ENCODE measurements at places on chromosomes 12 and 14.

DNA sequence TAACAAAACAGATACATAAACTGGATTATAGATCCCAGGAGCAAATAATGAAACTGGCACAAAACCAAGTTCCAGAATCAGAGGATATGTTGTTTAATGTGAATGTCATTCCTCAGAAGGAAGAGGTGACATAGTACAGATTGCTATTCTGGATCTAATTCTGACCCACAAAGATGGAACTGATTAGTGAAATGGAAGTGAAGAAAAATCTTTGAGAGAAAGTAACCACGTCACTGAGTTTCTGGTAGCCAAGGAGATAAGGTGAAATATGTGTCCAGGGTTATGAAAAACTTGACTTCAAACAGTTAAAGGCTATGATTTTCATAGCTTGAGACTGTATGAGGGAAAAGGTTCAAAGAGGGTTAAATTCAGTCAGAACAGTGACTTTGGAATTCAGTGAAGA, 8.3 kb downstream of the OR10AD1 start:
- no peak for DNase-seq

DNA sequence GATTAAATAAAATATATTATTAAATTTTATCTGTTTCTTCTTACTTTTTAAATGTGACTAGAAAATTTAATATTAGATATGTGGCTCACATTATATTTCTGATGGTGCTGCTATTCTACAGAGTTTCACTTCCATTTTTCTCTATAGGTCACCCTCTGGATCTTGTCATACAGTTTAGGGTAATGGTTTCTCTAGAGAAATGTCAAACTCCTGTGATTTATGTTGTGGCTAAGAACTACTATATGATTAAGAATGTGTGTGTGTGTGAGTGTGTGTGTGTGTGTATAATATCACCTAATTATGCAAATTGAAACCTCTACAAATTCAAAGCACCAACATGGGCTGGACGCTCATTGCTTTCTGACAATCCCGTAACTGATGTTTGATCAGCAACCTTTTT, 325.9 kb downstream of the ADAMTS20 start:
- no peak for DNase-seq

- DNase-seq: no peak
Measured at GRCh38 chr12:49489154-49489553, 49.7 kb upstream of the KCNH3 start.

- DNase-seq: no peak
Measured at GRCh38 chr12:26431211-26431610, 235.8 kb downstream of the SSPN start.

GRCh38 chr12:67989184-67989920, at the start of gene IFNG-AS1:
IFNG-AS1 (plus strand) TSS chr12:67989447.
- DNase-seq: no peak

DNA sequence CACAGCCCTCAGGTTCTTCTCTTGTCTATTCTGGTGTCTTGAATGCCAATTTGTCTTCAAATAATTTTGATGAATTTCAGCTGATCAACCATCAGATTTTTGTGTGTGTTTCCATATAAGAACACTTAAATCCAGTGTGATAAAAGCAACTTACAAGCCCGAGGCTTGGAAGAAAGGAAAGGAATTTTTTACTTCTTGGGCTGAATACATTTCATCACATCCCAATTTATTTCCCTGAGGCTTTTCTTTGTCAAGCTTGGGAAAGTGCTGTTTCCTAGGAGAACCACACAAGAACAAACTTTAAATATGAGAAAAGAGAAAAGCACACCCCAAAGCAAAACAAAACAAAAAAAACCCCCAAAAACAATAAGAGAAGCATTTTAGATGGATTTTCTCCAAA, 26.6 kb downstream of the GPRC5D start:
- DNase-seq: no peak

DNA sequence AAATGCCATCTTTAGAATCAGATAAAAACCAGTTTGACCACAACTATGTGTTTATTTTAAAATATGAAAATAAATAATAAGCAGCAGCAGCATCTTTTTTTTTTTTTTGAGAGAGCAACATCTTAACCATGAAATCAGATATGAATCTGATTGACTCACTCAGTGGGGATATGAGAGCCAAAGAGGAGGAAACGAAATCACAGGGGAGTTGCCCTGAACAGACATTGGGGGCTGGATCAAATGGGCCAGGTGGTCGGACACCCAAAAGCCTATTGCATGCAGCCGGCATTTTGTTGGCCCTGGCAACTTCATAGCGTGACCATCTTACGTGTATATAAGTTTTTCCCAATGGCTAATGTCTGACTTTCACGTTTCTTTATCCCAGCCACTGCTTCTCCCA, 321.1 kb downstream of the NPAS3 start:
- no peak for DNase-seq

DNA sequence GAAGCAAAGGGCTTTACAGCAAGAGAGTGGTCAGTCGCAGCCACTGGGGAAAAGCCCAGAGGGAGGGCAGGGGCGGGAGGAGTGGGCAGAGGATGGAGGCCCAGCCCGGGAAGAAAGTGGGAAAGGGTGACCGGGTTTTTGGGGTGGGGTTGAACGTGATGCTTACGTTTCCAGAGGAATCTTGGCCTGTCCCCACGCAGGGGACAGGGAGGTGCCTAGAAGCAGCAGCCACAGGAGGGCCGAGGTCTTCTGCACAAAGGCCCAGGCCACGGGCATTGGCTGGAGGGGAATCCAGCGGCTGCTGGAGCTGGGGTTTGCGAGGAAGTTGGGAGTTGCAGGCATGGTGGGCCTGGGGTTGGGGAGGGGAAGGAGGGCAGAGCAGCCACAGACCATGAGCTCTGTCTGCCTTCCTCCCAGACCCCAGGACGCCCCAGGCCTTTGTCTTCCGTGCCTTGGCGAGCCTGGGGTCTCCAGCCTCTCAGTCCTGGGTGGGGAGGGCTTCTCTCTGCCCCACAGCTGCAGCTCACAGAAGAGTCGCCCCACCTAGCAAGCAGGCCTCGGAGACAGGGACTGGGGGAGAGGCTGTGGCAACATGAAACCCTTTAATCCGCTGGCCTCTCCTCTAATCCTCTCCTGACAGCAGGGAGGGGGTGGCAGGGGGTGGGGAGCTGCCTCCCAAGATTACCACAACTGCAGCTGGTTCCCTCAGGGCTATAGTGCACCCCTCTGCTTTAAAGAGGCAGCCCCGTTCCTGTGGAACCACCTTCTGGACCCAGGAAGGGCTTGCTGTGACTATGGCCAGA, at the start of gene CACNA2D4:
Gene CACNA2D4, minus strand, starts transcription at position 572 of the 803 bp plus-strand sequence. Its CDS starts 179 bp downstream, at position 393.
- peak; percentile 47 for DNase-seq

- DNase-seq: no peak
Measured at GRCh38 chr14:73895939-73896338, 9.3 kb downstream of the ZNF410 start.

DNA sequence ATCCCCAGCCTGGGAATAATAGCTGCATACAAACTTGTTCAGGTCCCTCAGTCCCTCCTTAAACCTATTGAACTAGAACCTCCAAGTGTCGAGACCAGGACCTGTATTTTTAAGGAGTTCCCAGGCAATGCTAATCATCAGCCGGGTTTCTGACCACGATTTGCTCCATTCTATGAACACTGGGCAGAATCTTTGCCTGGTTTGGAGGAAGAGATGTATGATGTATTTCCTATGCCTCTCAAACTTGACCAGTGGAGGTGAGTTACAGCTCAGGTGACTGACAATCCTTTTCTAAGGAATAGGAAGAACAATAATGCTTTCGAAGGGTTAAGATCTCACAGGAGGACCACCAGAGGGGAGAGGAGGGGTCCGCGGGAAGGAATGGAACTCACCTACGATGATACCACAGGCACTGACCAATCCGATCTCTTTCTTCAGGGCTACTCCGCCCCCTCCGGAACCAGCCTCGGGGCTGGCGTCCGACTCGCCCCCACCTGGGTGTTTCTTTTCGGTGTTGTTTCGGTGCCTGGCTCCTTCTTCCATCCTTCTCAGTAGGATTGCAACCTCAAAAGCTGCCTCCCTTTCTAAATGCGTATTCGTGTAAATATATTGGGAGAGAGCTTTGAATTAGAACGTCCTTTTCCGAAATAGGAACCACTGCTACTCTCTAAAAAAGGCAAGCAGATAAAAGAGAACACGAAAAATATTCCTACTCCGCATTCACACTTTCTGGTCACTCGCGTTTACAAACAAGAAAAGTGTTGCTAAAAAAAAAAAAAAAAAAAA, 895 bp downstream of the SLC7A8 start:
- no peak for DNase-seq

- DNase-seq: no peak
Measured at GRCh38 chr14:64952598-64953309, 10.2 kb upstream of the GPX2 start.

GRCh38 chr12:42961395-42961794, 371.8 kb upstream of the PRICKLE1 start:
- DNase-seq: no peak

DNA sequence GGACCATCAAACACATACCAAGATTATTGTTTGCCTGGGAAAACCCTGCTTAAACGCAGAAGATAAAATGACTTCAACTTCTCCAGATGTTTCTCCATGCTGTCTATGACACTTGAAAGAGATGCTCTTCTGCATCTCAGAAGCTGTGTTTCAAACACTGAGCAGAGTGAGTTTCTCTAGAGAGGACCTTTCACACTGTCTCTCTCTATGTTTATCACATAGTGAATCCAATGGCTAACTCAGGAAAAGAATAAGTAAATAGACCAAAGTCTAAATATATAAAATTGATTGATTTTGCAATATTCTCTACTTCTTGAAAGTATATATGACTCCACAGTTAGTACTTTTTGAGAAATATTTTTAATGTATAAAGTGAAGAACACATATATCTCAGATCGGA, 325.6 kb upstream of the USP15 start:
- DNase-seq: no peak

DNA sequence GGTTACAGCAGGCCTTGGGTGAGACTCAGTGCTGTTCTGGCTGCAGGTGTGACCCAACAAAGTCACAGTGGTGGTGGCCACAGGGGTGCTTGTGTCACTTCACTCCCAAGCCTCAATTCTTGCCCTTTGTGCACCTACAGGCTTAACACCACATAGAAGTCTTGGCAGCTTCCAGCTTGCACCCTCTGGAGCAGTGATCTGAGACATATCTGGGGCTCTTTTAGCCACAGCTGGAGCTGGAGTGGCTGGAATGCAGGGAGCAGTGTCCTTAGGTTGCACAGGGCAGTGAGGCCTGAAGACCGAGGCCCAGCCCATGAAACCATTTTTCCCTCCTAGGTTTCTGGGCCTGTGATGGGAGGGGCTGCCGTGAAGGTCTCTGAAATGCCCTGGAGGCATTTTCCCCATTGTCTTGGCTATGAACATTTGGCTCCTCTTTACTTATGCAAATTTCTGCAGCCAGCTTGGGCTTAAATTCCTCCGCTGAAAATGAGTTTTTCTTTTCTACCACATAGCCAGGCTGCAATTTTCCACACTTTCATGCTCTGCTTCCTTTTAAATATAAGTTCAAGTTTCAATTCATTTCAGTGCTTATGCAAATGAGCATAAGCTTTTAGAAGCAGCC, 37.7 kb downstream of the ADAM21 start:
- DNase-seq: no peak

- no peak for DNase-seq
Measured at GRCh38 chr12:91143206-91143605, 31.9 kb upstream of the LUM start.

DNA sequence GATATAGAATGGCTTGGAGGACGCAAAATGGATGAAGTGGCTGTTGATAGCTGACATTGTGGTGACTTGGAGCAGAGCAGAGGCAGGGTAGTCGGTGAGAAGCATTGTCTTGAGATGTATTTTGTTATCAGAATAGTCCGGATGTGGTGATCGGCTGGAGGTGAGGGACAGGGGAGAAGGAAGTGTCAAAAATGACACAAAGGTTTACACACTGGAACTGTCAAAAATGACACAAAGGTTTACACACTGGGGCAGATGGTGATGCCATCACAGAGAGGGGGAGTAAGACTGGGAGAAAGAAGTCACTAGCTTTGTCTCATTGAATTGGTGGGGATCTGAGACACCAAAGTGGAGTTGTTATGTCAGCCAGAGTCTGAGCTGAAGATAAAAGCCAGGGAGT, 30.1 kb downstream of the CDKL1 start:
- DNase-seq: no peak

DNA sequence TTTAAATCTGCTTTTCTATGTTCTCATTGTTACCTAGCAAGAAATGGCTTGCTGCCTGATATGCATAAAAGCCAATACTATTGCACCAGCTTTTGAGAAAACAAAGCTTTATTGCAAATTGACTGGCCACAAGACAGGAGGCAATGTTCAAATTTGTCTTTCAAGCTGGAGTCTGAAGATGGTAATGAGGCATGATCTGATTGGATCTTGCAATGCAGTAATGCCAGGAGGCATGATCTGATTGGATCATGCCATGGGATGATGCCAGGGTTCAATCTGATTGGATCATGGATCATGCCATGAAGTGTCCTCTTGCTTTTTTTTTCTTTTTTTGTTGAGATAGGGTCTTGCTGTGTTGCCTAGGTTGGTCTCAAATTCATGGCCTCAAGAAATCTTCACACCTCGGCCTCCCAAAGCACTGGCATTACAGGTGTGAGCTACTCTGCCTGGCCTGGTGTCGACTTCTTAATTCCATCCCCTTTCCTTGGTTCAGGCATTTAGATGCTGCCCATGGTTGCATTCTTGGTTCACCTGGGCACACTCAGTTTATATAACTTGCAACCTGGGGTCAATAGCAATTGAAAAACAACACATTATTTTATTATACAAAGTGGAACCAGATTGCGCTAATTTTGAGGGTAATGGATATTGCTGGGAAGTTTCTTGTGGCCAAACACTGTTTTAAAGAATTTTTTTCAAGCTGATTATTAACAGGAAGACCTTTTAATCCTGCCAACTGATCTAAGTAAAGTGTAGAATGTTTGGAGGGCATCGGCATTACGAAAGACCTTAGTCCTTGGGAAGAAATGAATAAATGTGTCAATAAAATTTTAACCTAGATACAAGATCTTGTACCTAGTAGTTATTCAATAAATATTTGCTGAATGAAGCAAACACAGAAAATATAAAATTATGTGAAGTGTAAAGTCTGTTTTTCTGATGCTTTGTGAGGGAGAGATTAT, 38.8 kb downstream of the HSD17B6 start:
- DNase-seq: no peak

- DNase-seq: peak; percentile 58
Measured at GRCh38 chr14:60722357-60723115, 1.6 kb downstream of the SIX4 start.

- no peak for DNase-seq
Measured at GRCh38 chr12:27709932-27710591, 570 bp upstream of the MRPS35 start.

DNA sequence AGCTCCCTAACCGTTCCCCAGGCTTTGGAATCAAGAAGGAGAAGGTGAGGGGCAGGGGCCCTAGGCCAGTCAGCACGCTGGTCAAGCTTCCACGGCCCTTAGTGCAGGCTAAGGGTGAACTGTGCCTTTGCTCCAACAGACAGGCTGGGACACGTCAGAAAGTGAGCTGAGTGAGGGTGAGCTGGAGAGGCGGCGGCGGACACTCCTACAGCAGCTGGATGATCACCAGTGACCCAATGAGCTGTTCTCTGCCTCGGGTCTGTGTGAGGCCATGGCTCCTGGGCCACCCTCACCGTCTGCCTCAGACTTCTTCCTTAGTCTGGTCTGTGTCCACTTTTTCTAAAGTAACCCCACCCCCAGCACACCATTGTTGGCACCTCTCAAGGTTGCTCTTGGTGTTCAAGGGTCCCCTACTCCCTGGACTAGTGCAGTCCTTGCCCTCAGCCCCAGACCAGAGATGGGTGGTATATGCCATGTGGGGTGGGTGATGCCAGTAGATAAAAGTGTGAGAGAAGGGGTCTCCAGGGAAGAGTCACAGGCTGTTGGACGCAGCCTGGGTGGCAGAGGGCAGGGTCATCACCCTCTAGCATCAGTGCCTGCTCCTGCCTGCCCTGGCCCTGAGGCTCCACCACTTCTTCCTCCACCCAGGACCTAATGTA, 20.7 kb downstream of the PRPF40B start:
- DNase-seq: no peak
